ENCODE measurements at places on chromosomes 12 and 14.

- DNase-seq, result no peak
Measured at GRCh38 chr12:21992823-21993222, 51.6 kb upstream of the ABCC9 start.

DNA sequence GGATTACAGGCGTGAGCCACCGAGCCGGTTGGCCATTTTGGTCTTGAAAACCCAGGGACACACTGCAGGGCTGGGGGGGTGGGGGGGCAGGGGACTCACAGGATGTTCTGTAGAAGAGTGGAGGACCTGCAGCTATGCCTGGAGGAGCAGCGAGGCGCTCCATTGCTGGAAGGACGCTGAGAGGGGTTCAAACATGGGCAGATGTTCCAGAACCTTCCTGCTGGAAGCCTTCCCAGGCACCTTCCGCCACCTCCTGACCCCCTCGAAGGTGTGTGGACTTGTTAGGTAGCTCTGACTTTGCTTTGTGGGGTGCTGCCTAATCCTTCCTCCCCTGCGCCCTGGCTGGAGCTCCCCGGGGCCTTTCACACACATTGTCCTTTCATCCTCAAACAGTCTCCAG is 19.6 kb upstream of the PPP1R13B start:
- DNase-seq, result no peak

DNA sequence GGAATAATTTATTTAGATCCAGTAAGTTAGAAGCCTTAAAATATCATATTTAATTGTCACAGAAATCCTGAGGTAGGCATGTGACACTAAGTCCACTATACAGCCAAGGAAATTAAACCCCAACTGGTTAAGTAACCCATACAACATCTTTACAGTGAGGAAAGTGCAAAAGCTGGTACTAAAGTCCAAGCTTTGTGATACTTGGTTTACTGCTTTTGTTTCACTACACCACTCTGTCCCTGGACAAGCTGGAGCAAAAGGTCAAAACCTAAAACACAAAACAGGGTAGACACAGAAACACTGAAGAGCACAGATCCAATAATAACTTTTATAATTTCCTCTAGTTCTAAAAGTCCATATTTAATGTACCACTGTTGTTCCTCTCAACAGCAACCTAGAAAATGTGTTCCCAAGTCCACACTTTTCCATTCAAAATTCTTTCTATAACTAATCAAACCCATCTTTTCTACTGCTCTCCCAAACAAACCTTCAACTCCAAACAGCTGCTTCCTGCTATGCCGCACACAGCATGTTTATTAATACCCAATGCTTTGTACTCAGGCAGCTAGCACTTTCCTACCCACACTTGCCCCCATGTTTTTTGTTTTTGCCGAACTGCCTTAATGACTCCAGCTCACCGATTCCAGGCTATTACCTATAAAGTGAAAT is 90.9 kb downstream of the MED13L start:
- DNase-seq, result no peak

DNA sequence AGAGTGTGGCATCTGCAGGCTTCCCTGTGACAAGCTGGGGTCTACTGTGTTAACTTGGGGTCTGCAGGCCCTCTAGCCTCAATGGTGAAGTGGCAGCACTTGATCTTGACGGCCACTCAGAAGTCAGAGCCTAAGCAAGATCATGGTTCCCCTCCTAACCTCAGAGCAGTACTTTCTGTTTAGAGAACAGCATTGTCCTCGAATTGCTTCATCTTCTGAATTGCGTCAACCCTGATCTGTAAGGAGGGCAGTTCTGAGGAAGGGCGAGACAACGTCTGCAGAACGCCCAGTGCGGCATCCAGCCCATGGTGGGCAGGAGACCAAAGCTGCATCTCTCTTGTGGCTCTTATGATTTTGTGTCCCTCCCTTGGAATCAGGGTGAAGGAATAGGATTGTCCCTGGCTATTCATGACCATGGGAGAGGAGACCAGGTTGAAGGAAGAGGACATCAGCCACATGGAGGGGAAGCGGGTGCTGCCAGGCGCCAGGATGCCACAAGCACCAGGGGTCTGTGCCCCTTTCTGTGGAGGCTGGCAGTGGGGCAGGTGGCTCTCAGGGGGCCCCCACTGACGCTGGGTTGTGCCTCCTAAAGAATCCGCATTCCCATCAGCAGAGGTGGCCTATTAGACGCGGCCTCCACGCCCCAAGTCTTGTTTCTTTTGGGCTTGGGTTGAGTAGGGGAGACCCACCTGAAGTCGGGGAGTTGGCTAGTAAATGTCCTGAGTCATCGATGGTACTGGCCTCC is 2.2 kb downstream of the SERPINA9 start:
- DNase-seq, result no peak

- no peak for DNase-seq
Measured at GRCh38 chr14:101289230-101289690, 272.0 kb upstream of the DIO3 start.

DNA sequence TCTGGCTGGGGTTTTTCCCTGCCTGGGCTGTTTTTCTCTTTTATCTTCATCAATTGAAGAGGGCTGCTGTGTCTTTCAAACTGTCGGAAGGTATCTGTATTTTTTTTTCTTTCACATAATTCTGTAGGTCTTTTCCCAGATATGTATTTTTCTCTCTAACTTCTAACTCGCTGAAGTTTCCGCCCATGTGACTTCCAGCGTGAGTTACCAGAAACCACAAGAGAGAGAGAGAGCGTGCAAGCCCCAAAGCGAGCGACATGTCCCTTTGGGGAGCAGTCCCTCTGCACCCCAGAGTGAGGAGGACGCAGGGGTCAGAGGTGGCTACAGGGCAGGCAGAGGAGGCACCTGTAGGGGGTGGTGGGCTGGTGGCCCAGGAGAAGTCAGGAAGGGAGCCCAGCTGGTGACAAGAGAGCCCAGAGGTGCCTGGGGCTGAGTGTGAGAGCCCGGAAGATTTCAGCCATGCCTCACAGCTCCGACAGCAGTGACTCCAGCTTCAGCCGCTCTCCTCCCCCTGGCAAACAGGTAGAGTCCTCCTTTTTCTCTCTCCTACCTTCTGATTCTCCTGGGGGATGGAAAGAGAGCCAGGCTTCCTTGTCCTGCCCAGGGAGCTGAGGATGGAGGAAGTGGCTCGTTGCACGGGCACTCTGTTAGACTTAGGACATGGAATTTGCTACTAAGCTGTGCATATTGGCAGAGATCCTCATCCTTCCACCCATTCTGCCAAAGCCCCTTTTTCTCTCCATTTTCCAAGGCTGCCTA is at the start of gene BATF:
TSS of gene BATF (plus strand) at position 246 of the 759 bp plus-strand sequence. CDS start at position 460, 214 bp downstream.
- DNase-seq, result peak; percentile 70

GRCh38 chr12:7376196-7376595 is 67.8 kb downstream of the CD163L1 start:
- no peak for DNase-seq

DNA sequence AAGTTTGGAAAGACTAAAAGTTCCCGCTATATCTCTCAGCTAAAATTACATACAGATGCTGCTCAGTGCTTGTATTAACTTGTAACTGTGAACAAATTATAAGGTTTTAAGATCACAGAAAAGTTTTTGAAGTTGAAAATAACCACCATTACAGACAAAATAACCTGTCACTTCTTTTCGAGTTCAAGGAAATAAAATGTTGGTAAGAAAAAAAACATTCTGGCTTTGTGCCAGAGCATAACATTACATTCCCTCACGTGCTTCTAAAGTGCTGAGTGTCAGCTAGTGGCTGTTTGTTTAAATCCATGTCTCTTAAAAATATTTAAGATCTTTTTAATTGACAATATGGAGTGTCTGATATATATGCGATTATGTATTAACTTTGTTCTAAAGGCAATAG is 27.2 kb upstream of the ADAMTS20 start:
- no peak for DNase-seq
